Amniotic stem cell (primary cell): ENCODE measurements at places on chromosomes 6 and 20.

- DNase-seq = no peak
These were observed 2.9 kb downstream of the TFAP2B start for GRCh38 chr6:50821441-50822077.

GRCh38 chr6:113625850-113626249, 231.3 kb upstream of the MARCKS start:
- DNase-seq = no peak

- DNase-seq = no peak
These were observed 133.2 kb downstream of the PHACTR1 start for GRCh38 chr6:12849809-12850198.

DNA sequence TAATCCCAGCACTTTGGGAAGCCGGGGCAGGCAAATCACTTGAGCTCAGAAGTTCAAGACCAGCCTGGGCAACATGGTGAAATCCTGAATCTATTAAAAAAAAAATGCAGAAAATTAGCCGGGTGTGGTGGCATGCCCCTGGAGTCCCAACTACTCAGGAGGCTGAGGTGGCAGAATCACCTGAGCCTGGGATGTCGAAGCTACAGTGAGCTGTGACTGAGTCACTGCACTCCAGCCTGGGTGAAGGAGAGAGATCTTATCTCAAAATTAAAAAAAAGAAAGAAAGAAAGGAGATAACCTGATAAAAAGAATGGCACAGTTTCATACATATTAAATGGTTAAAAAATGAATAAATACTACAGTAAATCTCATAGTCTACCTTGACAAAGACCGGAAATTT, 123.6 kb upstream of the TNFAIP3 start:
- no peak for DNase-seq

DNA sequence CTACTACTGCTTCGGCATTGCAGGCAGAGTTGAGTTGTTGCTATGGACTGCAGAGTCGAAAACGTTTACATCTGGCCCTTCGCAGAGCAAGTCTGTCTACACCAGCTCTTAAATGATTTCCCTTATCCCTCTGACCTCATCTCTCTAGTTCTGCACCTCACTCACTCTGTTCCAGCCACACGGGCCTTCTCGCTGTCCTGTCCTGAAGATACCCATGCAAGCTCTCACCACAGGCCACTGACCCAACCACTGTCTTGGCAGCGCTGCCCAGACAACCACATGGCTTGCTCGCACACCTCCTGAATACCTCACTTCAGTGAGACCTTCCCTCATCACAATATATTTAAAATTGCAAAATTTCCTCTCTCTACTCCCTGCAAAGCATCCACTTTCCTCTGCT, 31.4 kb downstream of the B4GALT5 start:
- DNase-seq = no peak

- DNase-seq = no peak
These were observed 48.3 kb downstream of the TRERF1 start for GRCh38 chr6:42403421-42403820.

DNA sequence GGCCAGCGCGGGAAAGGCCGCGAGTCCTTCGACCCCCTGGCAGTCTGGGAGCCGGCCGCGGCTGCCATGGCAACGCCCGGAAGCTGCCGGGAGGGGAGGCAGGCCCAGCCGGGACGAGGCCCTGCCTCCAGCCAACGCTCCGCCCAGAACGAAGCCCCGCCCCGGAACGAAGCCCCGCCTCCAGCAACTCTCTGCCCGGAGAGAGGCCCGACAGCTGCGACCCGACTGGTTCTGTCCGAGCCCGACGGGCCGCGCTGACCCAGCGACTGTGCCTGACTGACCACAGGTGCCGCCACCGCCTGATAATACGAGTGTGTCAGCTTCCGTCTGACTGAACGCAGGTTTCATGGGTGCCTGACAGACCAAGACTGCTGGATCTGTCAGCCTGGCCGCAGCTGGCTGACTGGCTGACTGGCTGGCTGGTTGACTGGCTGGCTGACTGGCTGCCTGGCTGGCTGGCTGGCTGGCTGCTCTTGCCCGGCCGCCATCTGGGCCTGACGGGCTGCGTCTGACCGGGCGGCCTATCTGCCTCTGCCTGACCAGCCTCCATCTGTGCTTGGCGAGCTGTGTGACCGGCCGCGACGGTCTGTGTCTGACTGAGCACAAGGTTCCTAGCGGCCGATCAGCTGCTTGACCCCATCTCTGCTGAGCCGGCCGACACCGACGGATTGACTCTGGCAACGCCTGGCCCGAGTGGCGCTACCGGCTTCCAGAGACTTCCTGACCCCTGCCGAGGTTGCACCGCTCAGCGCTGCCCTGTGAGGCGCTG, 89.7 kb upstream of the EPB41L1 start:
- DNase-seq = peak; percentile 80

- DNase-seq = peak; percentile 22
These were observed 28.5 kb upstream of the CITED2 start for GRCh38 chr6:139402876-139403386.

GRCh38 chr20:62361799-62362589, 5.1 kb downstream of the LAMA5 start:
- no peak for DNase-seq

DNA sequence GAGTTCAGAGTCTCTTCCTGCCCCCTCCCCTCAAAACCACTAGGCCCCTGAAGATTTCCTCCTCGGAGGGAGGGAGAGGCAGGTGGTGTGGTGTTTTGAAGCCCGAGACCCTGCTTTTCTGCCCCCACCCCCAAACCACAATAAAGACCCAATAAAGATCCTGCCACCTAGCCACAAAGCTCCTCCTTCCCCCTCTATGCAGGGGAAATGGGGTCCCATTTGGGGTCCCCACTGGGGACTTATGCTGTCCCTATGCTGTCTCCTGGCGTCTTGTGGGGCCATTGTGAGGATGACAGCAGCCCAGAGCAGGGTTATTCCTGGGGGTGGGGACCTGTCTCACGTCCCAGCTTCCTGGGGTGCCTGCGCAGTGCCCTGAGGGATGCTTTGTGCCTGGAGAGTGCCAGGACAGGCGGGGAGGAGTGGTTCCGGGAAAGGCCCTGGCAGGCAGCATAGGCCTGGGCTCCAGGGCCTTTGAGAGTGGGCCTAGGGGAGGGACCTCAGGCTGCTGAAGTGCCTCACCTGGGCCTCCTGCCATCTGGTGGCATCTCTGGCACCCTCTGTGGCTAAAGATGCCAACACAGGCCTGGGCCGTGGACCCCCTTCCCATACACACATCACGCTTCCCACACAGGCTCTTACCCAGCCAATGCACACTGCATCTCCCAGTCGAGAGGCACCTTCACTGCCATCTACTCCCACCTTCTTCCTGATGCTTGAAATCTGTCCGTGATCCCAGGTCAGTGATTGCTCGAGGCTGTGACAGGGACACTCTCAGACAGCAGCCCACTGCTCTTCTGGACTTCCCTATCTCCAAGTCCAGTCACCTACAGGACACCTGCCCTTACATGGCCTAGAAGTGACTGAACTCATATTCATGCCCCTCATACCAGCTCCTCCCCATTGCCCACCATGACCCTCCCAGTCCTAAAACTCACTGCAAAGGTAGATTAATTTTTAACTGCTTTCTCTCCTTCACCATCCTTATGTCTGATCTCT, 7.9 kb upstream of the ARMC12 start:
- no peak for DNase-seq

- no peak for DNase-seq
These were observed 66.2 kb upstream of the CD83 start for GRCh38 chr6:14051355-14051754.

- DNase-seq = no peak
These were observed 52.5 kb downstream of the HIVEP1 start for GRCh38 chr6:12064538-12065071.

DNA sequence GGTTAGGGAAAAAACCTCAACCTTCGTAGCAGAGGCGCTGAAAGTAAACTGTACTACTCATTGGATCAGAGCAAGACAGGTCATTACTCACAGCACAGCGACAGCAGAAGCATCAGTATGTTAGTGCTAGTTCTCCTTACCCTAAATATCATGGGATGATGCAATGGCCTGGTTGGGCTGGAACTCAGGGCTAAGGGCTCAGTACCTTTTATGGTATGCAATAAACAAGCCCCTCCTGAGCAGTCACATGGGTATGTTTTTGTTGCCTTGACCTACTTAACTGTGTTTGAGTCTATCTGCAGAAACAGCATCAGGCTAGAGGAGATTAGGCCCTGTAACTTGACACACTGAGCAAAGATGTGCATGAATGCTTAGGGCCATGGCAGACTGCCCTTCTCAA, 369.4 kb upstream of the IMPG1 start:
- DNase-seq = no peak

DNA sequence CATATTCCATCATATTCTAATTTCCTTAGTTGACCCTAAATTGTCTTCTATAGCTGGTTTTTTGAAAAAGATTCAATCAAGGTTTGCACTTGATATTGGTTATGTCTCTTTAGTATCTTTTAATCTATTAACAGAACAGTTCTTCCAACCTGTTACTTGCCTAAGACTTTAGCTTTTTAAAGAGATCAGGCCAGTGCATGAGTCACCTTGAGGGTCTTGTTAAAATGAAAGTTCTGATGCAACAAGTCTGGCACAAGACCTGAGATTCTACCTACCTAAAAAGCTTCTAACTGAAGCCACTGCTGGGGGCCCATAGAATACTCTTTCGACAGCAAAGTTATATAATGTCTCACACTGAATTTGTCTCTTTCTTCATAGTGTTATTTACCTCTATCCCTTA, 3.2 kb downstream of the USP45 start:
- DNase-seq = no peak

DNA sequence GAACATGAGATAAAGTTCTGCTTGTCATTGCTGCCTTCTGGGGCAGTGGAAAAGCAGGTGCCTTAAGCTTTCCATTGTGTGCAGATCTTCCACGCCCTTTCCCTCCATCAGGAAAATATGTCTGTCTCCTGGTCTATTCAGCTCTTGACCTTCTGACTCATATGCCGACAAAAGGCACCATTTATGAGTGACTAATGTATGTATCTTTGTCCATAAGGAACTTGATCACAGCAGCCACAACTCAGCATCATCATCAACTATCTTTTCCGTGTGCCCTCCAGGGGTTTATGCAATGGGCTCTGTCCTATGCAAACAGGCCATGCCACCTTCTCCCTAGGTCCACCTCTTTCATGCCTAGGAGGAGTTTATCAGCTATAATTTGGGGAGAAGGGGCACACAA, 102.7 kb upstream of the QKI start:
- no peak for DNase-seq

DNA sequence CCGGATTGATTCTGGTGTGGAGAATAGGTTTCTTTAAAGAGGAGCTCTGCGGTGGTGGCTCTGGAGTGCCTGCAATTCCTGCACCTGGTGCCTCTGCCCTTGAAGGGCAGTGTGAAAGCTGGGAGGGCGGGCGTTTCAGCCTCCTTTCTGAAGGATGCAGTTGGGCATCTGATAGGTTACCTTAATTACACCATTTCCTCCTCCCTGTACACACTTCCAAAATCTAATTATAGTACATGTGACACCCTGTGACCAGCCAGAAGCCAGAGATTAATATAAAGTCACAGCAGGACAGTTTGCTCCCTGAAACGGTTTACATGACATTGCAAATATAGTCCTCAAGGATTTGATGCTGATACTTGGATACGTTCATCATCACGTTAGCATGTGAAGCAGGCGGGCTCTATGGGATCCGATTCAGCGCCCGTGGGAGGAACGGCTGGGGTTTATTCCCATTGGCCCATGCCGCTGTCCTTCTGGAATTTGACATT, 548.2 kb downstream of the QKI start:
- DNase-seq = no peak

- no peak for DNase-seq
These were observed 28.6 kb upstream of the GTSF1L start for GRCh38 chr20:43755390-43755789.

- peak; percentile 6 for DNase-seq
These were observed 12.0 kb downstream of the CD83 start for GRCh38 chr6:14129575-14129974.

DNA sequence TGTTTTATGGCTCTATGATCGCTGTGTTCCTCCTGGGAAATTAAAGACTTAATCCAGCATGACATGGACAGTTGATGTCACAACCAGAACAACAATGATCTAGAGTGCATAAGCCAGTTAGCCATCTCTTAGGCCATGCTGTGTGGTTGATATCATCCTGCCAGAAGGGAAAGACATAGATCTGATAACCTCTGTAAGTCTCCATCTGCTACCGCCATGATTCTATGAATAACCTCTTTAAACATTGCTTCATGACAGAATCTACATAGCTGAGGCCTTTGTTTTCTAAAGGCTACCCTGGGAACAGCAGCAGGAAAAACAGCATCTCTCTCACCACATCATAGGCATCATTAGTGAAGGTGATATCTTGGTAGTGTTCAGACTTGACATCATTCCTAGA, 117.6 kb upstream of the PHACTR1 start:
- no peak for DNase-seq
